ENCODE measurements at places on chromosomes 11 and 22.

GRCh38 chr11:44244639-44245310 lies 65.2 kb downstream of the ALX4 start:
- DNase-seq = no peak

DNA sequence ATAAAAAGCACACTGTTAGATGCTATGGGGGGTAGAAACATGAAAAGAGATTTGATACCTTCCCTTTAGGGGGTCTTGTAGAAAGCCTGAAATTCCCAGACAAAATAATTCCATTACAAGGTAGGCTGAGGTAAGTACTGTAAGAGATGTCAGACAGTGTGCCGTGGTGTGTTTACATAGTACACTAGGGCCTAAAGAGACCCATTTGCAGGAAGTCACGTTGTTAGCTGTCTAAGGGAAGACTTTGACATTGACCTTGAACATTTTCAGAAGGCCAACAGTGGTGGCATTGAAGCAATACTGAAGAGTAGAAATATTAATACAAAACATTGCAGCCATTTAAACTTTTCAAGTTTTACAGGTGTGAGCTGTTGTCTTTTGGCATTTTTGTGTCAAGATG lies 30.8 kb downstream of the EXT2 start:
- DNase-seq = no peak

DNA sequence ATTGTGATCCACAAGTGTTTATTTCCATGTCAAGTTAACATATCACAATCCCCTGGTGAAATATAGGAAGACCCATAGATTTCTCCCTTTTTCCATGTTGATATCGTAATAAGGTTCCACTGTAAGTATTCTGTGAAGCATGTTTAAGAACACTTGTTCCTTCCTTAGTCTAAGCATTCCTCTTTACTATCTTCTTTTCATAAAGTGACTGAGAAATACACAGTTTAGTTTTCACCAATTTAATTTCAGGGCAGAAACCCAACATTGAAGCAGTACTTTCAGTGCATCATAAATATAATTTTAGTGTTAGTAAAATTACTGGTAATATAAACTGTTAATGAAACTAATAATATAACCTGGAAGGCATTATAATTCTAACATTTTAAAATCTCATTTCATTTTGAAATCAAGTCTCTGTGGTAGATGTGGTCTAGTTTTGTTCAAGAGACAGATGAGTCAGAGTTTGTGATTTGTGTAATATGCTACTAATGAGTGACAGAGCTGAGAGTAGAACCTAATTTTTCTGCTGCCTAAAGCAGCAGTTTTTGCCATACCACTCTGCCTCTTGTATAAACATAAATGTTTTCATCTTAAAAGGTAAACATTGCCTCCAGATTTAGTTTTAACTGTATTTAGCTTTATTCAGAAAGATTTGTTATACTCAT lies 79.4 kb downstream of the ATM start:
- DNase-seq = no peak

DNA sequence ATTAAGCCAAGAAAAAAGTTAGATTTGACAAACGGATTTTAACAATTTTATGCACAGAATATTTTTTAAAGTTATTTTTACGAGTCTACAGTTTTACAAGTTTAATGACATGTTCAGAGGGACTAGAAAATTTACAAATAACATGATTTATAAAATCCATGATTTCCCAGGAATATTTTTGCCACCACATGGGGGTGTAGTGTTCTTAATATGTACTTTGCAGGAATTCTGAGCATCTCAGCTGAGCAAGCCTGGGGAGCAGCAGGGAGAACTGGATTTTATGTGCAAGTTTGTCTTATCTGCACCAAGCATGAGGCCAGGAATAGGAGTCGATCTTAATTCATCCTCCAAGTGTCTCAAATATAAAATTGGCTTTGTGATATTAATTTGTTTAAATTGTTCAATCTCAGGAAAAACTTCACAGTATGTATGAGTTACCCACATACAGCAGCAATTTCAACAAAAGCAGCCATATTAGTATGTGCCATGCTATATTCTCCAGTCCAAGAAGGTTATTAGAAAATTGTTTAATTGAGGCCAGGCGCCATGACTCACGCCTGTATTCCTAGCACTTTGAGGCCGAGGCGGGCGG lies 826.3 kb downstream of the DLG2 start:
- DNase-seq = no peak

DNA sequence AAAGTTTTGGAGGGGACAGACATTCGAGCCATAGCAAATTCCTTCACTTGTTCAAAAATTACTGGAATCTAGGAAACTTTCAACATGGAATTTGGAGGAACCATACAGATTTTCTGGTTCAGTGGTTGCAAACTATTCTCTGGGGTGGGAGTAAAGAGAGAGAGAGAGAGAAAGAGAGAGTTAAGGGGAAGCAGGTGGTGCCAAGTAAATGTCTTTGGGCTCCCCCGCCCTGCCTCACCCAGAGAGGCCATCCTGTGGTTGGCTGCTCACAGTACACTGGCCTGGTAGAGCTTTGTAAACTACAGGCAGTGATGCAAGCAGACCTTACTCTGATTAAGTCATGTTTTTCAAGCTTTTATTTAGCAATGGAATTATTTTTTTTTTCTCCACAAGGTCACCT lies 82.6 kb downstream of the ADAMTS15 start:
- DNase-seq = no peak

DNA sequence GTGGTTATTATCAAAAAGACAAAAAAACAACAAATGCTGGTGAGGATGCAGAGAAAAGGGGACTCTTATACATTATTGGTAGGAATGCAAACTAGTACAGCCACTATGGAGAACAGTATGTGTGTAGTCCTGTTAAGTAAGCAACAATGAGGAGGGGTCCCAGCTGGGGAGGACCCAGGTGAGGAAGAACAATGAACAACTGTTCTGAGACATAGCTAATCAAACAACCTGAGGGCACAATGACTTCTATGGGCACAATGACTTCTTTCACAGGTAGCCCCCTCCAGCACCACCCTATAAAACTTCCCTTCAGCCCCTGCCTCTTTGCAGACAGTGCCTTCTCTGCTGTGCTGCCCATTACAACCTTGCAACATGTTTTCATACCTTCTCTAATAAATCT lies 5.6 kb downstream of the JAML start:
- no peak for DNase-seq

- DNase-seq = no peak
These were observed 101.4 kb downstream of the PICALM start for GRCh38 chr11:85967457-85967856.

DNA sequence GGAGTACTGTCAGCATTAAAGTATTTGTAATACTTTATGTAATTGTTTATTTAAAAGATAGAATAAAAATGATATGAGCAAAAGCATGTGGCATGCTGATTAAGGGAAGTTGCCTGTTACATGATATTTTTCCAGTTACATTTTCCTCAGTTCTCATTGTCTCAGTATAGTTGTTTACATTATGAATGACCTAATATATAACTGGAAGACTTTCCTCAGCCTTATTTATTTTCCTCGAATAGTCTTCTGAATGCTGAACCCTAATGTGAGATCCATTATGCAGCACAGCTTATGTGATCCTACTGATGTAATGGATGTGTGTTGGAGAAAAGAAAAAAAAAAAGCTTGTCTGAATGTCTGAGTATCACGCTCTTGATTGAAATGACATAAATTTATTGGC lies 95.5 kb downstream of the LUZP2 start:
- no peak for DNase-seq

GRCh38 chr22:39243439-39244135 lies 1.2 kb downstream of the PDGFB start:
- no peak for DNase-seq

GRCh38 chr11:15993345-15993744 lies 363.0 kb downstream of the SOX6 start:
- DNase-seq = no peak

GRCh38 chr11:67381244-67381972 lies 8.0 kb upstream of the CLCF1 start:
- DNase-seq = no peak

DNA sequence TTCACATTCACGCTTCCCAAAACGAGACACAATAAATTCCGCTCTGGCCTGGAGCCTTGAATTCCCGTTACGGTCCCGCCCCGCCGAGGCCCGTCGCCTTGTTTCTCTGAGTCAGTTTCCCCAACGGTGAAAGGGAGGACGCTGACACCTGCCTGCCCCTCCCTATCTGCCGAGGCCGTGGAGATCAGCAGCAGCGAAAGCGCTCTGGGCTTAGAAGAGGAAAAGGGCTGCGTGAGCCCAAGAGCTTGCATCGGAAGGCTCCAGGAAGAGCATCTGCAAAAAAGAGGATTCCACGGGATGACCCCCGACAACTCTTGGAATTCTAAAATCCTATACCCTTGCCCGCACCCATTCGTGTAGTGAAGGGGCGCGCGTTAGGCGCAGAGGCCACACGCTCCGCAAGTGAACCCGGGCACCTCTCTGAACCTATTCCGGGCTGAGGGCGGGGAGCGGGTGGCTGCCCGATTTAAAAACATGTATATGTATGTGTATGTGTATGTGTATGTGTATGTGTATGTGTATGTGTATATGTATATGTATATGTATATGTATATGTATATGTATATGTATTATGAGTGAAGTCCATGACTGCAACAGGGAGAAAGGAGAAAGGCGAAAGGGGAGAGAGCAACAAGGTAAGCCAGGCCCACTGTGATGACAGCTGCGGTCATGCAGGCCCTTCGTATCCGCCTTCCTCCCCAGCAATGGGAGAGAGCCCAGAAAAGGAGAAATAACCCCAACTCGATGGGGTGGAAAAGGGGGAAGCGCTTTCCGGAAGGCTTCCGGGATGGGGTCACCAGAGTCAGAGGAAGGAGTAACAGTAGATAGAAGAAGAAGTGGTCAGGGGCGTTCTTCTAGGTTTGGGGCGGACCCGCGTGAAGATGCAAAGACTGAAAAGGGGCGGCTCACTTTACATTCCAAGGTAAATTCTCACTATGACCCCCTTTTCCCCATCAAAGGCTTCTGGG lies 948 bp upstream of the MRTFA start:
- DNase-seq = no peak

- DNase-seq = no peak
These were observed 34.7 kb downstream of the ALG9 start for GRCh38 chr11:111836721-111837120.

GRCh38 chr22:40334899-40335298 lies 11.4 kb upstream of the ADSL start:
- no peak for DNase-seq

DNA sequence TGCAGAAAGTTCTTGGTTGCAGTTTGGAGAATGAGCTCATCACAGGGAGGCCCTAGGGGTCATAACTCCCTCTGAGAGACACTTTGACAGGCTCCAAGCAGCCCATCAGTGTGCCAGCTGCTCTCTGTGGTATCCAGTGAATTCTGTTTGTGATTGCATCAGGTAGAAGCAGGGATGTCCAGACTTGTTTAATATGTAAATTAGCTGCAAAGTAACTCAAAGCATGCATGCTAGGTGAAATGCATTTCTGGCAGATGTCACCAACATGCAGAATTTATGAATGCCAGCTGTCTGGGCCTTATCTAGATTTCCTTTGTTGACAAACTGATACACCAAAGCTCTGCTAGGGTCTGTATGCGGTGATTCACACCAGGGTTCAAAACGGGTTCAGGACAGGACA lies 123.6 kb upstream of the MTNR1B start:
- DNase-seq = no peak

DNA sequence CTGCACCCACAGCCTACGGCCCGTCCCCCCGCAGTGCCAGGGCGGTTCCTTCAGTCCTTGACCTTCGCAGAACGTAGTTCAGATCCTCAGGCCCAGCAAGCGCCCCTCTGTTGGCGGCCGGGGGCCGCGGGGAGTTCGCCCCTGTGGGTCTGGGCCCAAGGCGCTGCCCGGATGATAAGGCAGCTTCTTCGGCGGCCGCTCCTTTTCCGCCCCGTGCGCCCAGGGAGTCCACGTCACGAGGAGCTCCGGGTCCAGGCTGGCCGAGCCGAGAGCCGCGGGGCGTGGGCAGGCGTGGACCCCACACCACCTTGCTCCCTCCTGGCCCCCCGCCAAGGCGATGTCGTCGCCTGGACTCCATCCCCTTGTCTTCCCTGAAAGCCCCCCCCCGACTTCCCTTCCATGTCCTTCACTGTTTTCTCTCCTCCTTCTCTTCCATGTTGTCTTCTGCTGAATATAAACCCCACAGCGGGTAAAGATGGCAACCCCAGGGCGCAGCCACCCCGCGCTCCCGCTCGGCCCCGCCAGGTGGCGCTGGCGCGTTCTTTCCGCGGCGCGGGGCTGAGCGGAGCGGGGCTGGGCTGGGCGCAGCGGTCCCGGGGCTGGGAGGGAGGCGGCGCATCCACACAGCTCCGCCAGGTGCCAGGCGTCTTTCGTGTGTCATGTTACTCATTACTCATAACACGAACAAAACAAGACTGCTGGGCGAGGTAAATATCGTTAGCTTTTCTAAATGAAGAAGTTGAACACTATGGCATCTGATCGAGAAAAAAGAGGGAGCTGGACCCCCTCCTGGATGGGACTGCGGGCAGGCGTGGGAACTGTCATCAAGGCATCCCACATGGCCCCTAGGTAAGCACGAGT lies 321.0 kb downstream of the NTM start:
- DNase-seq = peak; percentile 15

DNA sequence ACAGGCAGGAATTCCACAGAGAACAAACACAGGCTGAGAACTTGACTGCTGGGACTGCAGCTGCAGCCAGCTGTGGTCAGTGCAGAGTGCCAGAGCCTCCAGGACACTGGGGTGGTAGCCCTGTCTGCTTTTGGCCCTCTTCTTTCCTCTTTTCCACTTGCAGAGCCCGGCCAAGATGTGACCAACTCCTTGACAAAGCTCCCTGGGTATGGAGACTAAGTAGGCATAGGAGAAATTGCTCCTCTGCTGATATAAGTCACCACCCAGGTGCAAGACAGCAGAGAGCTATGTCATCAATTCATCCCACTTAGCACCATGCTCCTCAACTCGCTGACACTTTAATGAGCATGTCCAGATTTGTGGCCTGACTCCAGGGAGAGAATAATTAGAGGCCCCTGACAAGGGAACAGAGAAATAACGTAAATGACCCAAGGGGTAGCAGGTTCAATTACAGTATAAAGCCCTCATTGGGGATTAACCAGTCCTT lies 369.4 kb upstream of the B3GAT1 start:
- no peak for DNase-seq

- no peak for DNase-seq
These were observed 15.9 kb downstream of the DGAT2 start for GRCh38 chr11:75784506-75784905.

- DNase-seq = no peak
These were observed 304.6 kb downstream of the OPCML start for GRCh38 chr11:133227632-133228111.

- DNase-seq = no peak
These were observed 28.6 kb downstream of the ALG8 start for GRCh38 chr11:78110830-78111229.

DNA sequence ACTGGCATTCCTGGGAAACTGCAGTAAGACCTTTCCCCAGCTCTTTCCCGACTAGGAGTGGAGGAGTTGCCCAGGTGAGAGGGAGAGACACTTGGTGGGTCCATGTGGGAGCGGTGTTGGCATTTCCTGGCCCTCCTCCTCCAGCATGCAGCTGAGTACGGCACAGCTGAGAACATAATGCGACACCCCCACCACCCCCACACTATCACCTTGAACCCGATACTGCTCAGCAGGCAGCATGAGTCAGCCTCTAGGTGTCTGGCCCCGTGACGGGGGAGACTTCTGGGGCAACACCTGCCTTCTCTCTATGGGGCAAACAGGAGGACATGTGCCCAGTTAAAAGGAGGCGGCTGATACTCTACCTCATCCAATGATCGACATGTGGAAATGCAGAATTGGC lies 64.4 kb downstream of the PKNOX2 start:
- no peak for DNase-seq

GRCh38 chr11:9566561-9567063 lies 6.9 kb upstream of the WEE1 start:
- DNase-seq = no peak

Data from NCI-H2107 (cell line).